Right hindlimb (tissue), 1 donor: ENCODE measurements at places on chromosomes 11 and 22.

DNA sequence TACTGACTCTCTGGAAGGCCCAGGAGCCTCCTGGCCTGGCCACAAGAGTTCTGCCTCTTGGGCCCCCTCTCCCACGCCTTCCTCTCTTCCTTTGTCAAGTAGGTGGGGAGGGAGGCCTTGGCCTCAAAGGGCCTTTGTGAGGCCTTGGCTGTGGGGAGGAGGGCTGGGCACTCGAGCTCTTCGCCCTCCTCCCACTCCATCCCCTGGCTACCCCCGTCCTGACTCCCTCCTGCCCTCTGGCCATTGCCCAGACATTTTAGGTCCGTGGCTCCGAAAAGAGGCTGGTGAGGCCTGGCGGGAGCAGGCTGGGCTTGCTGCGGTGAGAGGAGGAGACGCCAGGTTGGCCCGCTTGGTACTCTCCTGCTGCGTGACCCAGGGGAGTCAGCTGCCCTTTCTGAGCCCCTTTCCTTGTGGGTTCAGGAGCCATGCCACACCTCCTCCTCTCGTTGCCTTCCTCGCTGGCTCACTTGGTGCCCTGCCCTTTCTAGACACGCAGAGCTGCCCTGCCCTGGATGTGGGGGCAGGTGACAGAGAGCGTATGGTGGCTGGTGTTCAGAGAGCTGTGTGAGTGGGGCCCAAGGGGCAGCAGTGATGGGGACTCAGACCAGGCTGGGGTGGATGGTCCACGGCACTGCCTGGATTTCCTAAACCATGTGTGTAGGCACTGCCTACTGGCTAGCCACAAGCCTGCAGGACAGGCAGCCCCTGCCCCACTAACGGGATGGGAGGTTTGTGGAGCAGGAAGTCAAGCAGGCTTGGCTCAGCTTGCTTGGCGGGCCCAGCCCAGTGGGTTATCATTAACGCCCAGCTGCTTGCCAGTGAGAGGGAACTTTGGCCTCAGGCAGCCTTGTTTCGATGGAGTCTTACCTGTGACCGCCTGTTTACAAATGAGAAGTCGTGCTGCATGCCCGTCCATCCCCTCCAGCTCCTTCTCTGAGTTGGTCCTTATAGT, 15.8 kb upstream of the OMP start:
- peak; percentile 17 for DNase-seq

DNA sequence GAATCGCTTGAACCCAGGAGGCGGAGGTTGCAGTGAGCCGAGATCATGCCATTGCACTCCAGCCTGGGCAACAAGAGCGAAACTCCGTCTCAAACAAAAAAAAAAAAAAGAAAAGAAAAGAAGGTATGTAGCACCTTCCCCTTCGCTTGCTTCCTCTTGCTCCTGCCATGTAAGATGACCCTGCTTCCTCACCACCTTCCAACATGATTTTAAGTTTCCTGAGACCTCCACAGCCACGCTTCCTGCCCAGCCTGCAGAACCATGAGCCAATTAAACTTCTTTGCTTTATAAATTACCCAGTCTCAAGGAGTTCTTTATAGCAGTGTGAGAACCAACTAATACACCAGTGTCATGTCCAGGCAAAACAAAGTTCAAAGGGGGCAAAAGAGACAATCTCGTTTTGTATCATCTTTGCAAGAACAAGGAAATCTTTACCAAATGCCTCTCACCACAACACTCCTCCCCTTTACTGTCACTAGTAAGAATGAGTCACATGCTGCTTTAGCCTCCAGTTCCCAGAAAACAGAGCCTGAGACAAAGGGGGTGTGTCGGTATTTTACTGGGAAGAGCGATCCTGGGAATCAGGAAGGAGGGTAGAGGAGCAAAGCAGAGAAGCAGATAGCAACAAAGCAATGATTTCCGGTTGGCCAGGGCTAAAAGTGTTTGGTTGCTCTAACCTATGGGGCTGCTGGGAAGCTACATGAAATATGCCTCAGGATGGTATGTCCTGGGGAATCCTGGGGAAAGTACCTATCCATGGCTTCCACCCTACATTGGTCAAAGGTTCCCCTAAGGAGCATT, 10.5 kb upstream of the MCHR1 start:
- no peak for DNase-seq

GRCh38 chr11:94585399-94585798, 18.2 kb downstream of the PIWIL4 start:
- DNase-seq: no peak

DNA sequence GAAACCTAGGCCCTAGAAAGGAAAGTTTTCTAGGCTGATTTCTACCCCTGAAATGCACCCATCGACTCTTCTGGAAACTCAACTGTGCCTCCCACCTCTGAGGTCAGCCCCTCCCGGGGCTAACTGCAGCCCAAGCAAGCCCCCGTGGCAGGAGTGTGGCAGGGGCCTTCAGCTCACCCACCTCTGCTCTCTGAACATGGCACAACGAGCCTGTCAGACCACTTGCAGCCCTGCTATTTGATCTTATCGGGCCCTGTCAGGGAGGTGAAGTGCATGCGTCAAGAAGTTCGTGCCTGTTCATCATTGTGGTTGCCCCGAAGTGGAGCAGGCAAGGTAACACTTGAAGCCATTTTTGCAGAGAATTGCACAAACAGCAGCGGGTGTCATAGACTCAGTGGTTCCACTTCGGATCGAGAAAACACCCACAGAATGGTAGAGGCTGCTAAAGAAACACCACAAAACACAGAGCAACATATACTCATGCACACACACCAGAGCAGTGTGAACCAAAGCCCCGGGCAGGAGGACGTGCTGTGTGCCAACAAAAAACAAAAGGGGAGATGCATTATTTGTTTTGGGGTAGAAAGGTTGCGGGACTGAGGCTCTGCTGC, 262.7 kb downstream of the ETS1 start:
- no peak for DNase-seq

DNA sequence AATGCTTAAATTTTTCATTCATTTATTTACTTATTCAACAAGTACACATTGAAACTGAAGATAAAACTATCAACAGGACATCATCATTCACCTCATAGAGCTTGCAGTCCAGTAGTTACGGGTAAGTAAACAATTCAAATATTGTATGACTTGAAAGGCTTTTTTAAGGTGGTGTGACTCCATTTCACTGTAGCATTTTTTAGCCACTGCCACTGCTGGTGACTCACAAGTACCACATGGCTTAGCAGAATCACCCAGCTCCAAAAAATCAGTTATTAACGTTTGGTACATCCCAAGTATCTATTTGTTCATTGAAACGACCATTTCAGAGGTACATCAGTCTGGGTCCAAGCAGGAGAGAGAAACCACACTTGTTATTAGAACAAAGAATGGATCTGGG, 427.9 kb upstream of the DDI1 start:
- no peak for DNase-seq

- DNase-seq: no peak
Measured at GRCh38 chr11:75478783-75479596, 46.0 kb upstream of the KLHL35 start.

DNA sequence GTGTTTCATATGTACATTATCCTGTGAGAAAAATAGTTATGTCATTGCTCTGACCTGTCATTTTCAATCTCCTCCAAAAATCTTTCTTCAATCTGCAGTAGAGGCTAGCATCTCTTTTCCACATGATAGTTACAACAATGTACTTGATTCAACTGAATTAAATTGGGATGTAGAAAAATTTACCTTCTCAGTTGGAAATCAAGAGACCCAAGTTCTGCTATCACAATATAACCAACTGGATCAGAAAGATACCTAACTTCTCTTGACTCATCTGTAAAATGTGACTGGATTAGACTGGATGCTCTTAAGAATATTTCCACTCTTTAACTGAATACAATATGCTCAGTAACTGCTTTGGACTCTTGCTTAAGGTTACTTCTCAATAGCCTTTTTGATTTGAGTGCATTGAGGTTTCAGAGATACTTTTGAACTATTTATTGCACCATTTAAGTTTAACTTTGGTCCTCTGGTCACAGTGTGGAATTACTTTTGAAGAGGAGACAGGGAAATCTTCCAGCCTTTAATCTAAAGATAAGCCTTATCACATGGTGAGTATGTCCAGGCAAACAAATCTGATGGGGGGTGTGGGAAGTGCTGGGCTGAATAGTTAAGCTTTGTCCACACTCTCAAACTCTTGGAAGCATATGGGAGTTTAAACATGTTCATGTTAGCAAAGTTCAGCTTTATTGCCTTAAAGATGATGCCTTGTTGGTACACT, 82.3 kb downstream of the YAP1 start:
- DNase-seq: no peak

DNA sequence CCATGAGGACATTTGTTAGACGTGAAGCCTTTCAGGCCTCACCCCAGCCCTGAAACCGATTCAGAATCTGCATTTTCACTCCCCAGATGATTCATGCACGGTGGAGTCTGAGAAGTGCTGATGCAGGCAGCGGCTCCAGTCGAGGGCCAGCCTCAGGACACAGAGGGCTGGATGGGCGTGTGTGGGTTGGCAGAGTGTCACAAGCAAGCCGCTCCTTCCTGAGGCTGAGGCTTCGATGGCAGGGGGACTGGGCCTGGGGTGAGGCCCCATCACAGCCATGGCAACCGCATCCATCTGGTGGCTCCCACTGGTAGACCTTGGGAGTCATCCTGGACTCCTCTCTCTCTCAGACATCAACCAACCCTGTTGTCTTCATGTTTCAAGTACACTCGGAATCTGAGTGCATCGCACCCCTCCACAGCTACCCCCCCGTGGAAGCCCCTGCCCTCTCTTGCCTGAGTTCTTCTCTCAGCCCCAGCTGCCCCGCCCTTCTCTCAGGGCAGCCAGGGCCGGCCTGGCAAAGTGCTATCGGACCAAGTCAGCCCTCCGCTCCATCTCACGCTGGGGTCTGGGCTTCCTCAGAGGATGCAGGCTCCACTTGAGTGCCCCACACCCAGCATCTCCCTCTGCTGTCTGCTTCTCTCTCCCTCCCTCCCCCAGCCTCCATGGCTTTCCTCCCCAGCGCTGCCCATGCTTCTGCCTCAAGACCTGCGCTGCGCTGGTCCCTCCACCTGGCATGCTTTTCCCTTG, 10.6 kb downstream of the KCNC1 start:
- no peak for DNase-seq

GRCh38 chr11:34682825-34683224, 61.9 kb downstream of the EHF start:
- no peak for DNase-seq

- DNase-seq: no peak
Measured at GRCh38 chr11:60942970-60943565, 8.9 kb downstream of the SLC15A3 start.

- no peak for DNase-seq
Measured at GRCh38 chr11:59429924-59430516, 3.8 kb upstream of the OR5A2 start.

- DNase-seq: peak; percentile 46
Measured at GRCh38 chr22:50526834-50527801, 1.7 kb upstream of the SCO2 start.

DNA sequence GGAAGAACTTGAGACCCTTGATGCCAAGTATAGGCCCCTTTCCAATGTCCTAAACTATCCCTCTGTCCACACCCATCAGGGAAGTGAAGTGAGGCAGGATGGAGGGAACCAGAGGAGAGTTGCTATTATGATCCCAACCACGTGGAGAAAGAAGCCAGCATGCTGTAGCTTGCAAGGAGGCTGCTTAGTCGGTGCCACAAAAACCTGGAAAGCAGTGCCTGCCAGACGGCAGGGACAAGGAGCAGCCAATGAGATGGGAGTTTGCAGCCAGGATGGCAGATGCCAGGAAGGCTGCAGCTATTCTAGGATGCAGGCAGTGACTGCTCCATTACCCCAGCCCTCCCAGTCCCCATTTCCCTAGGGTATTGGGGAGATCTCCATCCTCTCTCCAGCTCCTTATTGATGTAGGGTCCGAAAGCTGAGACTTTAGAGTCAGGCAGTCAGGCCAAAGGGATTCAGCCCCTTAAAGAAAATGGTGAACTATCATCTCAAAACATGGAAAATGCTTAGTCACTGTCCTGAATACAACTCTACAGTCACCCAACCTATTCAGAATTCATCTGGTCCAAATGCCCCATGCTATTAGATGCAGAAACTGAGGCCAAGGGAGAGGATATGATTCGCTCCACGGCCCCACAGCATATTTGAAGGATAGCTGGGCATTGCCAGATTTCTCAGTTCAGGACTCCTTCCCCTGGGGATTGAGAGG, 18.4 kb upstream of the LRRC55 start:
- DNase-seq: no peak

GRCh38 chr22:17606496-17606895, 22.1 kb downstream of the ATP6V1E1 start:
- DNase-seq: no peak

- DNase-seq: no peak
Measured at GRCh38 chr11:122082205-122082604, 33.8 kb downstream of the BLID start.

DNA sequence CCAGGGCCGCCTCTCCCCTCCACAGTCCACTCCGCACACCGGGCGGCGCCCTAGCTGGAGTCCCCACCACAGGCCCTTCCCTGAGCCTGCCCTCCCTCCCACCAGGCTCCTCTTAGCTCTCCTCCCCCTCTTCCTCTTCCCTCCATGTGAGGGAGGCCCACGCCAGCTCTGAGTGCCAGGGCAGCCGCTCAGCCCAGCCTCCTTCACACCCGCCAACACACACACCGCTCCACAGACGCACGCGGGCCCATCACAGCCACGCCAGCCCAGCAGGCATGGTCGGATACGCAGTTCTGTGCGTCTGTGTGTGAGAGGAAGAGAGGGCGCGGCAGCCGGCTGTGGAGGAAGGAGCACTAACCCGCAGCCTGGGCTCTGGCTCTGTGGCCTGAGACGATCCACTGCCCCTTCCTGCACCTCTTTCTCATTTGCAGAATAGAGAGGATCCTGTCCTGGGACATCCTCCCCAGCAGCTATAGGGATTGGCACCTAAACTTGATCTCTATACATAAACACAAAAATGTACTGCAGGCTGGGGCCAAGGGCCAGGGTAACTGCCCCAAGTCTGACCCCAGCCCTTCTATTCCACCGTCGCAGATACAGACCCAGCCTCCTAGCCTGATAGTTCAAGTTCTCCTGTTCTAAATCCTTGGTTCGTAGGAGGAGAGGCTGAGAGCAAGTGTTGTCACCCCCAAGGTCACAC, 3.5 kb downstream of the CHRM4 start:
- peak; percentile 32 for DNase-seq

DNA sequence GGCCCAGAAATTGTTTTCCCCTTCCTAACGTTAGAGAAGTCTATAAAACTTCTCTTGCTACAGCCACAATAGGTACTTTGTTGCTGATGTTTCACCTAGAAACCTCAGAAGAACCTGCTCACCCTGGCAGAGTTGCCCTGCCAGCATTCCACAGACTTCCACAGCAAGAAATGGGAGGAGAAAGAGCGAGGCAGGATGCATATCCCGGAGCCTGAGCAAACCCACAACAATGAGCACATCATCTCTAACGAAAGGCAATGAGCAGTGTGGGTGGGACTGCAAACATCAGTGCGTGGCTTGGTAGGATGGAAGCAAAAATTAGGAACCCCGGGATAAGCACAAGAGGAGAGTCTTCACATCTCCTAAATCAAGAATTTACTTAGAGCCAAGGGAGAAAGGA, 892.3 kb downstream of the OPCML start:
- DNase-seq: no peak

- DNase-seq: no peak
Measured at GRCh38 chr11:120637131-120637530, 125.6 kb downstream of the GRIK4 start.

GRCh38 chr11:93832780-93833179, 17.6 kb downstream of the VSTM5 start:
- DNase-seq: no peak

- no peak for DNase-seq
Measured at GRCh38 chr11:82229341-82229740, 504.3 kb downstream of the FAM181B start.

GRCh38 chr22:39472570-39473556, 16.1 kb downstream of the MGAT3 start:
- DNase-seq: no peak

- DNase-seq: no peak
Measured at GRCh38 chr11:74332291-74332690, 20.9 kb upstream of the P4HA3 start.

GRCh38 chr11:93542811-93543229, 371 bp downstream of the SMCO4 start:
- peak; percentile 64 for DNase-seq
